Foreskin melanocyte (primary cell): ENCODE measurements at places on chromosomes 5 and 9.

- DNase-seq: no peak
Observed at GRCh38 chr9:10059044-10059443, 553.8 kb downstream of the PTPRD start.

- no peak for DNase-seq
Observed at GRCh38 chr5:167578977-167579692, 712.3 kb upstream of the WWC1 start.

- no peak for DNase-seq
Observed at GRCh38 chr5:50320131-50320749, 120.8 kb downstream of the EMB start.

- DNase-seq: no peak
Observed at GRCh38 chr9:79776581-79776980, 204.8 kb downstream of the TLE4 start.

- DNase-seq: no peak
Observed at GRCh38 chr5:1517838-1518237, 5.9 kb downstream of the LPCAT1 start.

GRCh38 chr9:14345354-14346230, 31.7 kb upstream of the NFIB start:
- no peak for DNase-seq

DNA sequence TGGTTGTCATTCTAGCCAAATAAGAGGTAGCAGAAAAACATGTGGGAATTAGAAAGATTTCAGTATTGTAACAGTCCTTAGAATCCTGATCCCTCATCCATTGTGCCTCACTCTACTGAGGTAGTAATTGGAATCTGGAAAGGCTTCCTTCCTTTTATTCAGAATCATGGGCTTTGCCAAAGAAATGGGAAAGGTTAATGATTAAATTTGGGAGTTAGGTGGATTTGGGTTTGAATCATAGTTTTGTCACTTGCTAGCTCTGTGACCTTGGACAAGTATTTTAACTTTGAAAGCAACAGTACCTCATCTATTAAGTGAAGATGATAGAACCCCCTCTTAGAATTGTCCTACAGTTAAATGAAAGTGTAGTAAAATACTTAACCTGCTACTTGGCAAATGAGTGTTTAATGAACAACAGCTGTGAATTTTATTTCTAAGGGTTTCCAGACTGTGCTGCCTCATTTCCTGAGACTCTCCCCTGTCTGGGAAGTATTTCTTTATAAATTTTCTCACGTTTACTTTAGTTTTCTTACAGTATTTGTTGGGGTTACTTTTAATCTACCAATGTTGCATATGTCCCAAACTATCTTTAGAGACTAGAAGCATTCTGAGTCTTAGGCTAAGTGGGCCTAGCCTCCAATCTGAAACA, 11.7 kb downstream of the SPDL1 start:
- no peak for DNase-seq

- peak; percentile 24 for DNase-seq
Observed at GRCh38 chr5:29902859-29903258, 1290.6 kb upstream of the CDH6 start.

- DNase-seq: peak; percentile 64
Observed at GRCh38 chr5:82165740-82166530, 112.2 kb downstream of the RPS23 start.

GRCh38 chr5:96658272-96658671, 3.9 kb upstream of the CAST start:
- DNase-seq: no peak

DNA sequence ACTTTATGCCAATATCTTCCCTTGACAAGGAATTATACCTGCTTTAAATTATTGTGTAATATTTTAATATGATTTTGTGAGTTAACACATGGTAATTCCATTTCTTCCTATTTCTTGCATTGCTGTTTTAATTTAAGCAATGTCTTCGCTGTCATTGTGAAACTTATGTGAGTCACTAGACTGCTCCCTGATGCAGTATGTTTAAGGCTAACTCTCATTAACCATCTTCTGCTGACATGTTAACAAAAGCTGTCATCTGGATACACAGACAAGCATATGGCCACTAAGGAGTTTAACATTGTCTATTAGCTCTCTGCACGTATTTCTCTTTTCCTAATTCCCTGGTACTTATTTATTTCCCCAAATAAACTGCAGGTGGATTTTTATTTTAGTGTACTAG, 980.8 kb upstream of the CTNND2 start:
- DNase-seq: no peak

GRCh38 chr9:111663301-111663823, 2.0 kb downstream of the GNG10 start:
- DNase-seq: no peak

- DNase-seq: no peak
Observed at GRCh38 chr5:43659075-43659474, 56.1 kb downstream of the NNT start.

- DNase-seq: no peak
Observed at GRCh38 chr5:151208481-151208914, 15.4 kb downstream of the CCDC69 start.
